Inflammatory macrophage treated with lipopolysaccharide for 4 hours (primary cell): ENCODE measurements at places on chromosomes 1 and 21.

- no peak for DNase-seq
Observed at GRCh38 chr1:68481041-68481440, 15.8 kb downstream of the DEPDC1 start.

GRCh38 chr1:52288286-52288685, 77.7 kb downstream of the CC2D1B start:
- DNase-seq, result no peak

DNA sequence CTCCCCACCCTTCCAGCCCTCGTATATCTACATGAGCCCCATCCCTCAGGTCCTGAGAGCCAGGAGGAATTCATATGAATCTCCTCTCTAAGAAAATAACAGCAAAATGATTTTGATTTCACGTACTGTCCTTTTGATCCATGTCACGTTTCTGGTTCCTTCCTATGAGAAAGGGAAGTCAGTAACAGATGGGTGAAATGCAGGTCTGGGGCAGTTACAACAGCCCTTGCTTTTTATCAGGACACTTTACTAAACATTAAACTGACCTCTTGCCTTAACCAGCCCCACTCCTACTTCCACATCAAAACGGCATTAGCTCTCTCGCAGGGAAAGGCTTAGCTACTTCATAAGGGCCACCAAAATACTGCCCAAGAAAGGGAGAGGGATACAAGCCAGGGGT, 59.0 kb downstream of the SPATA46 start:
- DNase-seq, result no peak

- DNase-seq, result no peak
Observed at GRCh38 chr1:229148743-229149142, 122.2 kb upstream of the RAB4A start.

DNA sequence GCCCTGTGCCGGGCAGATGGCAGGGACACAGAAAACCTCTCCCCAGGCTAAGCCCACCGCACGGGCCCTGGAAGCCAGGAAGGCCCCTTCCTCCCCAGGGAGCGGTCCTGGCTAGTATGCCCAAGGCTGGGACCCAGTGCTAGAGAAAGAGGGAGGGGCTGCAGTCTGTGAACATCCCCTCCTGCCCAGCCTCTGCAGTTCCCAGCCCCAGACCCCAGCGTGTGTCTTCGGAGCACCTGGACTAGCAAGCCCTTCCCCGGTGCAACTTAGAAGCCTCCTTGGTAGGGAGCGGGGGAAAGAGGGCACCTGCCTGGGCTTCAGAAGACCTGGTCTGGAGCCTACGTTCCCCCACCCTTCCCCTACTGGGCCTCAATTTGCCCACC, 2.1 kb downstream of the PLEKHG5 start:
- DNase-seq, result no peak

DNA sequence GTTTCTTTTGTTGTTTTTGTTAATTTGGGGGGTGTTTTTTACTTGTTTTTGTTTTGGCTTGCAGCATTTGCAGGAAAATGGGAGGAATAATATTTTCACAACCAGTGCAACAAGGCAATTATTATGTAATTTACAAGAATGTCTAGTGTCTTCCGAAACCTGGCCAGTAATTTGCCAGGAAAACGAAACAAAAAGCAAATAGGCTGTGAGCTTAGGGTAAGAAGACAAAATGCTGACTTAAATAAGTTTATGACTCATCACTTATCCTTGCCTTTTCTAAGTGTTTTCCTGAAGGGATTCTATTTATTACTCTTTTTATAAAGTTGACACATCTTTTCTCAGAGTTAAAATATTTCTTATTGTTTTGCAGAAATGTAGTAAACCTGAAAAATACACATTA, 49.8 kb downstream of the KCNT2 start:
- peak; percentile 5 for DNase-seq

- no peak for DNase-seq
Observed at GRCh38 chr1:7509598-7509997, 261.5 kb upstream of the VAMP3 start.

DNA sequence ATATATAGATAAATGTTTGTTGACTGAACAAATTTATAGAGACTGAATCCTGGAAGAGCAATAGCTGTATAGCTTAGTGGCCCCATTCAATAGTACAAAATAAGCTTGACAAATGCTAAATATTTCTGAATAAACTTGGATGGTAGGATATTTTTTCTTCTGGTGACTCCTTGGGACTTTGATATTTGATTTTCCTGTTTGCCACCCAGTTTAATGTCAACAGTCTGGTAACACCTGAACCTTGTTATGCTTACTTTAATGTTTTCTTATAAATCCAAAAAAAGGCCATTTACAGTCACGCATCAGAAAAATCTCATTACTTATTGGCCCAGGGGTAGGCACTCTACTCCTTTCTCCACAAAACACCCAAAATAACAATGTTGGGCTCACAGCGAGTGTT, 30.8 kb downstream of the WDR64 start:
- no peak for DNase-seq

DNA sequence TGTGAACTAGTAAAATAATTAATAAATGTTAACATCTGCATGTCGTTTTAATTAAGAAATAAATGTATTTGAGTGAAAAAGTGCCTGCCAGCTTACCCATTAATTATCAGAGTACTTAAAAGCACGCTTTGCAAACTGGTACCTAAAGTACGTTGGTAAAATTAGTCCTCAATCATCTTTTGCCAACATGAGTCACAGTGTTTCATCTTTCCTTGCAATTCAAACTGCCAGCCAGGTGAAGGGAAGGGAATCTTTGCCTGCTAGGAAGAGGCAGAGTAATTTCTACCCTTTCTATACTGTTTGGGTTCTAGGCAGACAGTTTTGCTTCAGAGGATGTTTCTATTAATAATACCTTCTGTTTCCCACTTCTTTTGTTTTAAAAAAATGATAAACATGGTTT, 57.2 kb upstream of the CNIH3 start:
- DNase-seq, result no peak

DNA sequence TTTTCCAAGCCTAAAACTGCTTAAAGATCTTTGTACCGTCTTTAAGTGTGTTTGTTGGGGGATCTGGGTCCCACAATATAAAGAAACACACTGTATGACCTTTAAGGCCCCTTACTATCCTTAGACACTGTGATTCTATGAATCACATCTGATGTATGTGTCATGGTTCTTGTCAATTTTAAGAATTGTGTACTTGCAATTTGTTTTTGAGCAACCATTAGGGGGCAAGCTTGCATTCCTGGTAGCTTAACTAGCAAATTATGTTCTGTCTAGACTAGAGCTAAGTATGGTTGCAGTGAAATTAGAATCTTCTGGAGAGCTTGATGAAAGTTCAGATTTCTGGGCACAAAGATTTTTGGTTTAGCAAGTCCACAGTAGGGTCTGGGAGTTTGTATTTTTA, 219.5 kb downstream of the TPR start:
- DNase-seq, result peak; percentile 5

DNA sequence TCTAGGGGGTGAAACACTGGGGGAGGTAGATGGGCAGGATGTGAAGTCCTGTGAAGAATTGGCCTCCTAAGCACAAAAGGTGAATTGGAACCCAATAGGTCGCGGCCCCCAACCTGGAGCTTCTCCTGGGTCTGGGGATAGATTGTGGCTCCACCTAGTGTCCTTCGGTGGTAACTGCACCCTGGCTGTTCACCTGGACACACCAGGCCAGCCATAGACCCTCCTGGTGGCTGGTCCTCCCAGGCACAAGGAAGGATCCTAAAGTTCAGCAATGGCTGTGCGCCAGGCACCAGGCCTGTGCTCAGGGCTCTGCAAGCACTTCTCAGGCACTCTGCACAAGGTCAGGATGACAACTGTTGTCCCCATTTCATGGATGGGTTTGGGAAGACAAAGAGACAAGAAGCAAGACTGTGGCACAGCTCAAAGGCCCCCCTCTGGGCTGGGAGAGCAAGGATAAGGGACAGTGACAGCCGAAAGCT, 13.5 kb downstream of the ESPN start:
- DNase-seq, result peak; percentile 34

GRCh38 chr1:182041615-182042014, 19.9 kb downstream of the ZNF648 start:
- DNase-seq, result peak; percentile 81

DNA sequence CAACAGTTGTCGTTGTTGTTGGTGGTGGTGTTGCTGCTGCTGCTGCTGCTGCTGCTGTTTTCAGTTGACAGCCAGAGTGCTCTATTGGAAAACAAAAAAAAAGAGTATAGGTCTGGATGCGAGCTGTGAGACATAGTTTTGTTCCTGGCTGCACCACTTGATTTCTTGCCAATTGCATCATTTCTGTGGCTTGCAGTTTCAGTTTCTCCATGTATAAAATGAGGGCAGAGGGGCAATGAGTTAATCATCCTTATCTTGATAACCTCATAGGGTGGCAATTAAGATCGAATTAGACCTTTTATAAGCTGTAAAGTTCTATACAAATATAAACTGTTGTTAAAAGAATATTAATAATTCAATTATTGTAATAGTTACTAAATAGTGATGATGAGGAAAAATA, 156.7 kb downstream of the DMRTA2 start:
- DNase-seq, result peak; percentile 75

GRCh38 chr1:14996133-14997050, 157.2 kb upstream of the TMEM51 start:
- peak; percentile 75 for DNase-seq

DNA sequence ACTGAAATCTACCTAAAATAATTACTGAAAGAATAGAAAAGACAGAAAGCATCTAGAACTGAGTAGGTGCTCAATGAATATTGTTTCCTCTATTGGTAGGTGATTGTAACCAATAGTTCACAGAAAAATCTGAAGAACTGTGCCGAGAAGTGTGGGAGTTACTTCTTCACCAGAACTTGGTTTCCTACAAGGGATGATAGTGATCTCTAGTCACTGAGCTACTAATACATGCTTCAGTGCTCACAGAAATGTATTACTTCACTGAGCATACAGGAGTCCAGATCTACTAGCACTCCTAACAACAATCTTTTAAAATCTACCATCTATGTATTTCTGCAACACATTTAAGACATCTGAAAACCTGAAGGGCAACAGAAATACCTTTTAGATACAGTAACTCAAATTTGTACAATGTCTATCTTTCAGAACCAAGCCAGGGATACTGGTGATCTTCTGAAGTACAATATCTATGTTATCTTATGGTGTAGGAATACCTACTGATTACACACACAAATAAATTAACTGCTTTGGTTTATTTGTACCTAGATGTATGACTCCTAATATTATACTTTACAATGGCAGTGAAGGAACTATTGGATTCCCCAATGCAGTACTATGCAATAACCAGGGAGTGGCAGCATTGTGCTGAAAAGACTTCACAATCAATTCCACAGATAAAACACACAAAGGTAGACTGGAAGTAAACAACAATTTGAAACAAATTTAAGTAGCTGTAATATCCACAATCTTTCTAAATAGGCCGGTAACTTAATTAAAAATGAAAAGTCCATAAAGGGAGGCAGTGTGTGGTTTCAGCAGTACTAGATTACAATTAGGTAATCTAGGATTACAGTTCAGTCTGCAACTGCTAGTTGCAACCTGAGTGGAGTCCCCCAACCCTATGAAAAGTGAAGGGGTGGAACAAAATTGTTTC, 243.0 kb downstream of the SLC45A1 start:
- DNase-seq, result peak; percentile 48
